ENCODE measurements at places on chromosomes 6 and 20.

DNA sequence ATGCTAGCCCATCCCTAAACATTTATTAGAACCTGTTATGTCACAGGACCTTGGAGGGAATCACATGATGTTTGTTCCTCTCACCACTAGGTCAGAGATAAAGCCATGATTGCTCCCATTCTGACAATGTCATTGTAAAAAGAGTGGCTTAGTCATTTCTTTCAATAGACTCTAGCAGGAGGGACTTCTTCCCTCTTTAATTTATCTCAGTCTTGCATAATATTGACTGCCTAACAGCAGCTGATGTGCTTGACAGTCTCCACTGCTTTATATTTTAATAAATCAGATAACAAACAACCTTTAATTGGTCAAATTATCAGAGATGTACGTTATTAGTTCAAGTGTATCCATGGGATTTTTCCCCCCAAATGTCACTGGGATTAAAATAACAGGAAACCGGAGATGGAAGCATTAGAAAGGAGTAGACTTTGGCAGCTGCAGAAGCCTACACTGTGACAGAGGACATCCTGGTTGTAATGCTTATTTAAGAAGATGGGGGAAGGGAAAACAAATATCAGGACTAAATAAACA is 39.6 kb downstream of the LAMA4 start:
- DNase-seq: no peak

- DNase-seq: no peak
These were observed 216.5 kb downstream of the ZMYND8 start for GRCh38 chr20:47139934-47140535.

- peak; percentile 62 for DNase-seq
These were observed 19.2 kb downstream of the MRPS18A start for GRCh38 chr6:43668151-43669028.

GRCh38 chr6:38776515-38776914 is 61.4 kb downstream of the DNAH8 start:
- no peak for DNase-seq

- peak; percentile 40 for DNase-seq
These were observed at the start of gene SAMD5 for GRCh38 chr6:147508042-147508865. Gene SAMD5 (plus strand): TSS chr6:147508690. CDS start chr6:147508929, 239 bp downstream.

DNA sequence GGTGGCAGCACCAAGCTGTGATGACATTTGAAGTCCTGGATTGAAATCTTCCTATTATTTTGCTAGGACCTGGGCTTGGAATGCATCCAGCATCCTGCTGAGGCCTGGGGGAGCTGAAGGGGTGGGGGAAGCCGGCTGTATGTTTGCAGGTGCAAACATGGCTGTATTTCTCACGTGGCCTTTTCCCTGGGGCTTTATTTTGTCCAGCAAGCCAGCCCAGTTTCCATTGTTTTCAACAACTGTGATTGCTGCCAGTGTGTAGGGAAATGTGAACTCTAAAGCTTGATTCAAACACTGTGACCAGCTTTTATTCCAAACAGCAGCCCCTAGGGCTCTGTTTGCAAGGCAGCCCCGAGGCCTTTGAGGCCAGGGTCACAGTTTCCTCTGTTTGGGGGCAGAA is 683.0 kb downstream of the DHX35 start:
- no peak for DNase-seq

GRCh38 chr20:8012724-8013123 is 6.8 kb downstream of the TMX4 start:
- no peak for DNase-seq

DNA sequence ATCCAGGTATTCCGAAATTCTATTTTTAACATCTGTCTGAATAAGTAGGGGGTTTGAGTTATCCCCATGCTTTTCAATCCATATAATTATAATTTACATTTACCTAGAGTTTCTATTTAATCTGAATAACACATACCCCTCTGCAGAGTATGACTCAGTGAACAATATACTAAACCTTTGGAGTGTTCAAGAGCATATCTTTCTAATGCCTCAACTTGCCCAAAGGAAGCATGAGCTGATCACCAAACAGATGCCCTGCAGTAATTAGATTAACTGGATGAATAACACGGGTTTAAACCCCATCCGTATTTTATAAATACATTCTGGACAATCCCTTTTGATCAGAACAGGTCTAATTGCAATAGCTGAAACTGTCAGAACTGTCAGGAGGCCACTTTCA is 897.1 kb downstream of the TFAP2A start:
- no peak for DNase-seq

DNA sequence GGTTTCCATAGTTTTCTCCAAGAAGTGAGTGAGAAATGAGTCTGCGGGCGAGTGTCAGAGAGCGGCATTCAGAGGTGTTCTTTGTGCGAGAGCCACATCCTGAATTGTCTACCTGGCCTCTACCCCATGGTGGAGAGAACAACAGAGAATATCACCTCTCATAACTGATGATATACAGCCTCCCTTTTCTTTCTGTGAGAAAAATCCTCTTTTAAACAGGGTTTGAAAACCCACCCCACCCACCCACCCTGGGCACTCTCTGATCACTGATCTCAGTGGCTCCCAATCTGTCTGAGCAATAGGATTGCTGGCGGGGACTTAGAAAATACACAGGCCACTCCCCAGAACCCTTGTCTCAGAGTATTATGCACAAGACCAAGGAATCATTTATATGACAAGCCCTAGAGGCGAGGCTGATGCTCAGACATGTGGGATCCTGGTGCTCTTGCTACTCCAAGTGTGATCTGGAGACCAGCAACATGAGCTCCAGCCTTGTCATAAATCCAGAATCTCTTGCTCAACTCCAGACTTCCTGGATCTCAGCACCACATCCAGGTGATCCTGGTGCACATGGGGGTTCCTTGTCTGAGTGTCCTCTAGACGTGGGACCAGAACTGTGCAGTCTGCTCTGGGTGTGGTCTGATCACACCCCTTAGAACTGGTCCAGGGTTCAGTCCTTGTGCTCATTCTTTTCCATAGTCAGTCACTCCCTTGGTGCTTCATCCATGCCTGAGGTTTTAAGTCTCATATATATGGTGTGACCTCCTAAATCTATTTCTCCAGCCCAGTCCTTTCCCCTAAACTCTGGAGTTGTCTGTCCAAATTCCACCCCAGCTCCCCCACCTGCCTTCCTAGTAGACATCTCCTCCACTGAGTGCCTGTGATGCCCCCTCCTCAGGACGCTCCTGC is 5.3 kb downstream of the HLA-B start:
- DNase-seq: no peak

- no peak for DNase-seq
These were observed 5.8 kb downstream of the C6orf120 start for GRCh38 chr6:169707772-169708171.

DNA sequence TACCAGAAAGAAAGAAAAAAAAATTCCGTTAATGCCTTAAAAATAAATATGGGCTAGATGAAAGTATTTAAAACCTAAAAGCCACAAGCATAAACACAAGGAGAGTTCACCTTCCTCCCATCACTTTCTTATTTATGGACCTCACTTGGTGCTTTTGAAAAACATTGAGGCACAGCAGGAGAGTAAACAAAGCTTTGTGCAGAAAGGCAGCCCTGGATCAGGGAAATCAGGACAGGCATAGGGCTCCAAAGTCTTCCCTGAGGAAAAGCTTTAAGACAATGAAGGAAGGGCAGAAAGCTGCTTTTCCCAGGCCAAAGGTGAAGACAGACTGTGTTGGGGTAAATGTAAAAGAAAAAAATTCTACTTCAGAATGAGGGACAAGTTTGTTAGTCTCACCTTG is 207.9 kb downstream of the CLVS2 start:
- DNase-seq: no peak

DNA sequence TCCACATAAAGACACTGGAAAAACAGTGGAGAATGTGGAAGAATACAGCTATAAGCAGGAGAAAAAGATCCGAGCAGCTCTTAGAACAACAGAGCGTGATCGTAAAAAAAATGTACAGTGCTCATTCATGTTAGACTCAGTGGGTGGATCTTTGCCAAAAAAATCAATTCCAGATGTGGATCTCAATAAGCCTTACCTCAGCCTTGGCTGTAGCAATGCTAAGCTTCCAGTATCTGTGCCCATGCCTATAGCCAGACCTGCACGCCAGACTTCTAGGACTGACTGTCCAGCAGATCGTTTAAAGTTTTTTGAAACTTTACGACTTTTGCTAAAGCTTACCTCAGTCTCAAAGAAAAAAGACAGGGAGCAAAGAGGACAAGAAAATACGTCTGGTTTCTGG is 57.1 kb downstream of the MAP3K4 start:
- DNase-seq: no peak

DNA sequence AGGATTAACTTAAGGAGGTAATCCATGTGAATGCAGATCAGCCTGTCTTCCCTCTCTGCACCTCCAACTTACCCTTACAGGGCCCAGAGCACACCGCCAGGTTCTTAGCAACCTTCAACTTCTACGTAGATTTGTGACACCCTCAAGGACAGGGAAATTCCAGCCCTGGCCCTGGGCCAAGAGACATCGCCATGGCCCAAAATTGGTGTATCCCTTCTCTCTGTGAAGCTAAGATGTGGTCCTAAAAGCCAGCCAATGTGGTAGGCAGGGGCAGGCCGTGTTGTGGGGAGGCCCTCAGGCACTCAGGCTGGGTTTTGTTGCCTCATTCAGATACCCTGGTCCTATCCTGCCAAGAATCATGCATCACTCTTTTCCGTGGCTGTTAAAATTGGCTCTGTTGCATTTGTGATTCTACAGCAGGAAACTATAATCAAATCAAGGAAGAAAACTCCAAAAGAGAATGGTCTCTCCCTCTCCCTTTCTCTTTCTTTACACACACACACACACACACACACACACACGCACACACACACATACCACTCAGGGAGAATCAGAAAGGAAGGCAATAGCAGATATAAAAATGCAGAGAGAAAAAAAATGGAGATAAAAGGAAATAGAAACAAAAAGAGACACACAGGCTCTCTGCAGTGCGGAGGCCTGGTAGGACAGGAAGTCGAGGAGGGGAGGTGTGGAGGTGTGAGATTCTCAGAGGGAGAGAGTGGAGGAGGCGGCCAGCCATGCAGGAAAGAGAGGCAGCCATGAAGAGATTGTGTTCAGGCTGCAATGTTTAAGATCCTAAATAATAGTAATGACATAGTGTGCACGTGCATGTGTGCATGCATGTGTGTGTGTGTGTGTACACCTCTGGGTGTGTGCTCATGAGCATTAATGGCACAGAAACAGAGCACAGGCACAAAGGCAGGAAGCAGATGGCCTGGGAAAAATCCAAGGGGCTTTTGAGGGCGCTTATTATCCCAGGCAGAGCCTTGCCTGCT is 201.8 kb upstream of the LRFN2 start:
- no peak for DNase-seq

Data from NCI-H1105 (cell line).